Stimulated activated CD8-positive, alpha-beta memory T cell treated with anti-CD3 and anti-CD28 coated beads, Interleukin-4, amount 100 ng/mL, for 1 hour (primary cell): ENCODE measurements at places on chromosomes 2 and 18.

- no peak for DNase-seq
These were observed 317.3 kb upstream of the THUMPD2 start for GRCh38 chr2:40096360-40096759.

- no peak for DNase-seq
These were observed 753 bp downstream of the ITPRIPL1 start for GRCh38 chr2:96325884-96326255.

GRCh38 chr2:132549935-132550670 is 119.9 kb downstream of the LYPD1 start:
- DNase-seq, result no peak

DNA sequence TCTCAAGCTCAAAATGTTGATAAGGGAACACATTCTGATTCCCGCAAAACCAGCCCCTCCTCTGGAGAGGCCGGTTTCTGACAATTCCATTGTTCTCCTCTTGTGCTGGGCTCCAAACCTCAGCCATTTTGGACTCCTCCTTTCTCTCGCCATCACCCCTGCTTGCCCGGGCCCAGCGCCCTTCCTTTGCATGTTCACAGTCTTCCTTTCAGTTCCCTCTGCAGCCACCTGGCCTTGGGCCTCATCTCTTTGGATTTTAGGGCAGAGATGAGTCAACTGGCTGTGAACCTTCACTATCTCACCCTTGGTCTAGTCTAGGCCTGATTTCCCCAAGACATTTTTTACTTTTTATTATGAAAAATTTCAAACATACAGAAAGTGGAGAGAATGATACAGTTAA is 155.9 kb upstream of the MAP3K20 start:
- DNase-seq, result no peak

GRCh38 chr2:225282858-225283710 is 116.4 kb upstream of the NYAP2 start:
- no peak for DNase-seq

DNA sequence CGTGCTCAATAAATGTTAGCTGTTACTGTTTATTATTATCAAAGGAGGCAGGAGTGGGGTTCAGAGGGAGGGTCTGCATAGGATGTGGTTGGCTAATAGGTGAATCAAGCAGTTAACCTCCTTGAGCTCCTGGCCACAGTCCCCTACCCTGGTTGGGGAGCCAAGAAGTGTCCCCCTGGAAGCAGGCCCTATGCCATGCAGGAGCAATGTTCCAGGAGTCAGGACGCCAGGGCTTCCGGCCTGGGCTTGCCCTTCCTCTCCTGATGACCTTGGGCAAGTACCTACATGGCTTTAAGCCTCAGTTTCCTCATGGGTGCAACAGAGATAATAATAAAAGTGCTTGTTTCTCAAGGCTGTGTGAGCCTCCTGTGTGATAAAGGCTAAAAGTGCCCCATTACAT is 84.9 kb downstream of the DYSF start:
- DNase-seq, result no peak

DNA sequence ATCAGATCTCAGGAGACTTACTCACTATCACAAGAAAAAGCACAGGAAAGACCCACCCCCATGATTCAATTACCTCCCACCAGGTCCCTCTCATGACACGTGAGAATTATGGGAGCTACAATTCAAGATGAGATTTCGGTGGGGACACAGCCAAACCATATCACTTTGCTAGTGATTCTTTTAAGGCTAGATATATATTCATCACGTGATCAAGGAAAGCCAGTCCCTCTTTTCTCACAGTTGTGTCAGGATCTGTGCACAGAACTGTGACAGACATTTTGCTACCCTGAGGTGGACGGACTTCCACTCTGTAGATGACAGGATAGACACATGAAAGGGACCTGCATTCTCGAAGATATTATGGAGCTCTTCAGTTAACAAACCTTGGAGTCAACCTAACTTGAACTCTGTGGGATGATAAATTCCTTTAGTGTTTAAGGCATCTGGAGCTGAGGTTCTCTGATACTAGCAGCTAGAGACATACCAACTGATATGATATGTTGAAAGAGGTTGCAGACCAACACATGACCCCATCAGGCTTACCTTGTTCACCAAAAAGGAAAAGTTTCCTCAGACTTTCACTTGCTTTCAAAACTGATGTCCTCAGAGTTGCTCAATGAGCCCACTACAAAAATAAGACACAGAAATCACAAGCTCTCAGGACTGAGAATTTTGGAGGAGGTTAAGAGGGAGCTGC is 66.3 kb upstream of the SCG2 start:
- DNase-seq, result no peak

- no peak for DNase-seq
These were observed at the start of gene ASAP2 for GRCh38 chr2:9205963-9206948. ASAP2 (plus strand) TSS chr2:9206812; CDS start chr2:9207105, 293 bp downstream.

GRCh38 chr18:22739789-22740188 is 193.3 kb upstream of the RBBP8 start:
- no peak for DNase-seq

DNA sequence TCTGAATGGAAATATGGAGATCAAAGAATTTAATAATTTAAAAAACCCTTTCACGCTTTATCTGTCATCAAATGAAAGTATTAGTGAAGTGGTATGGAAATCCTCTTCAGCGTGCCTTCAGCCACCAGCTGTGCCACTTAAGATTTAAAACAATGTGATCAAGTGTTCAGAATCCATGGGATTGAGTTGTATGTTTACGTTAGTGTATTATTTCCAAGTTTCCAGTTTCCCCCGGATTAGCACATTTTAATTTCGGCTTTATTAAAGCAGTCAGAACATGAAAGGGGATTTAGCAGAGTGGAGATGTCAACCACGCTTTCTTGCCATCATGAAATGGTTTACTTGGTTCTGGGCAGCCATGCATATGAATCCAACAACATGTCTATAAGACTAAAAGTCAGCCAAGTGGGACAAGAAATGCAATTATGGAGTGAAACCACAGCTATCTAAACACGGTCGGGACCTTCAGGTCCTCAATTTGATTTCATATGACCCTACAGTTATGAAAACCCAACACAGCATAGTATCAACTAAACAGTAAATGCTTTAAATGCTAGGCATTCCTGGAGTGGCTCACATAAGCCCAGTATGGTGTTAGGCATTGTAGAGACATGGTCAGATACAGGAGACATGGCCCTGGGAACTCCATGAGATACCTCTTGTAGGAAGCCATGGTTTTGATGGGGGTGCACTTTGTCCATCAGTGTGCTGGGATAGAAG is 224.9 kb upstream of the EPAS1 start:
- no peak for DNase-seq

DNA sequence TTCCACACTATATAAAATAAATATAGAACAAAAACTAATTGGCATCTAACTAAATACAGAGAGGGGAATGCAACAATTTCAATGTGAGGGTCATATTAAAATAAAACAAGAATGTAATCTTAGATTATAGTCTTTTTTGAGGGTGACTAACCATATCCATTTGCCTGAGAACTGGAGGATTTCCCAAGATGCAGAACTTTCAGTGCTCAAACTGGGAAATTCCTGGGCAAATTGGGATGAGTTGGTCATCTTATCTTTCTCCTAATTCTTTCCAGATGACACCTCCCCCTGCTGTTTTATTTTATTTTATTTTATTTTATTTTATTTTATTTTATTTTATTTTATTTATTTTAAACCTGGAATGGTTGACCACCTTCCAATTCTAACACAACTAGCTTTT is 846.2 kb downstream of the SLC4A3 start:
- DNase-seq, result no peak

- no peak for DNase-seq
These were observed 162.2 kb downstream of the PKP4 start for GRCh38 chr2:158618891-158619490.

DNA sequence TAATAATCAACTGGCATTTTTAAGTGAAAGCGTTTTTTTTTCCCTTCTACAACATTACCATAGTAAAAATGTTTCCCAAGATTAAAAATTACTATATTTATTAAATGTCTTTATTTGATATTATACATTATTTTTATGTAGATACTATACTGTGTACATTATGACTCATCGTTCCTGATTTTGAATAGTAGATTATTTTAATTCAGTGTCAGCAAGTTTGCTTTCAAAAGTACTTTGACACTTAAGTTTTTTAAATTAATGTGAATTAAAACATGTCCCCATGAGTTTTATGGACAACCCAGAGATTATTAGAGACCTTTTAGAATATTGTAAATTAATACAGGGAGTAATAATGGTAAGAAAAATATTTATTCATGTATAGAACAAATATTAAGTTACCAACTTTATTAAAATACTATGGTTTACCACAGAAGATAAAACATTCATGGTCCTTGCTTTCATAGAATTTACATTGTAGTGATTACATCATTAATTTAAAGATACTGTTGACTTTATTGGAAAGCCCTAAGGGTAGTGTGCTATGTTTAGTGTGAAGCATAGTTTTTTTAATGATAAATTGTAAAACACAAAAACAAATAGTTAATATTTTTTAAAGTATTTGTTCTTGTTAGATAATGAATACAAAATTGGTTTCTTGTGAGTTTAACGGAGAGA is 21.9 kb downstream of the DYNC1I2 start:
- no peak for DNase-seq

- DNase-seq, result no peak
These were observed at the start of gene GPR55 for GRCh38 chr2:230924470-230925341. GPR55 (minus strand) TSS chr2:230925242; CDS start chr2:230910962, 14,280 bp downstream.

- DNase-seq, result no peak
These were observed 5.7 kb downstream of the CCT7 start for GRCh38 chr2:73239776-73240175.

DNA sequence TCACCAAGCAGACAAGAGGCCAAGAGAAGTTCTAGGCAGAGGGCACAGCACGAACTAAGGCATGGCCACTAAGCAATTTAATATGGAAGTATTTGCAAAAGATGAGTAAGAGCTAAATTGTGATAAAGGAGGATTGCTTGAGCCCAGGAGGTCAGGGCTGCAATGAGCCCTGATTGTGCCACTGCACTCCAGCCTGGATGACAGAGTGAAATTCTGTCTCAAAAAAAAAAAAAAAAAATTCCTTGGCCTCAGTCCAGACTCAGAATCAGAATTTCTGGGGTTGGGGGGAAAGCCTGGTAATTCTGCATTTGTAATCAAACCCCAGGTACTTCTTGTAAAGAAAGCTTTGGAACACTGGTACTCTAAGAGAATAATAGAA is 46.8 kb upstream of the RTN4 start:
- no peak for DNase-seq

GRCh38 chr2:100242891-100243619 is 79.2 kb downstream of the LONRF2 start:
- no peak for DNase-seq

- no peak for DNase-seq
These were observed 337.2 kb upstream of the SALL3 start for GRCh38 chr18:78642296-78642951.

DNA sequence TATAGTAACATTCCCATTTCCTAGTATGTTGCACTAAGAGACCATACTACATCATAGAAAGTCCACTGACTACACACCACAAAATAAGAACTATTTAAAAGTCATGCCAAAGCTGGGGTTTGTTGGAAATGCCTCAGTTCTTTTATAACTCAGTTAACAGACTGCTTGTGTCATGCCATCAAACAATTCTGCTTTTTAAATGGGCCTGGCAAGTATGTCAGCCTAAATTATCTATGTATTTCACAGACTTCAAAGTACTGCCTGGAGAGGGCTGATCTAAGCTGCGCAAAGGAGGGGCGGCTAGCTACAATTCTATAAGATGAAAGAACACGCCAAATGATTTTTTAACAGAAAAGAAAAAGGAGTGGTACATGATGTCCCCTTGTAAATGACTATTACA is 49.6 kb downstream of the FARSB start:
- no peak for DNase-seq

- no peak for DNase-seq
These were observed 26.5 kb upstream of the FAM117B start for GRCh38 chr2:202608142-202608852.

GRCh38 chr18:48806551-48807261 is 144.1 kb downstream of the SMAD7 start:
- no peak for DNase-seq

DNA sequence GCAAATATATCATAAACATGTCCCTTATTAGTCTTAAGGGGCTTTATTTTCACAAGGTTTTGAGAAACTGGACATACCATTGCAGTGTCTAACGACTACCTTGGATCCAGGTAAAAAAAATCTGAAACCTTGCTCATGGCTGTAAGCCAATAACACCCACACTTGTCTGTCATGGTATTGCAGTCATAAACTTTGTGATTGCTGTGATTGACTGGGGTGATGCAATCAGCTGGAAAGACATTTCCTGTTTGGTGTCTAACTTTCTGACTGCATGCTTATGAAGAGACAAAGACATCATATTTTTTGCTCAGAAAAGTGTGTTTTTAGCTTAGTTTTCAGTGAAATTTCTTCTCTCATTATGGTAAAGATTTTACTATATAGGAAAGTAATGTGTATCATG is 635.0 kb downstream of the TSN start:
- DNase-seq, result no peak

GRCh38 chr2:10457846-10458598 is 9.9 kb upstream of the ODC1 start:
- DNase-seq, result no peak

DNA sequence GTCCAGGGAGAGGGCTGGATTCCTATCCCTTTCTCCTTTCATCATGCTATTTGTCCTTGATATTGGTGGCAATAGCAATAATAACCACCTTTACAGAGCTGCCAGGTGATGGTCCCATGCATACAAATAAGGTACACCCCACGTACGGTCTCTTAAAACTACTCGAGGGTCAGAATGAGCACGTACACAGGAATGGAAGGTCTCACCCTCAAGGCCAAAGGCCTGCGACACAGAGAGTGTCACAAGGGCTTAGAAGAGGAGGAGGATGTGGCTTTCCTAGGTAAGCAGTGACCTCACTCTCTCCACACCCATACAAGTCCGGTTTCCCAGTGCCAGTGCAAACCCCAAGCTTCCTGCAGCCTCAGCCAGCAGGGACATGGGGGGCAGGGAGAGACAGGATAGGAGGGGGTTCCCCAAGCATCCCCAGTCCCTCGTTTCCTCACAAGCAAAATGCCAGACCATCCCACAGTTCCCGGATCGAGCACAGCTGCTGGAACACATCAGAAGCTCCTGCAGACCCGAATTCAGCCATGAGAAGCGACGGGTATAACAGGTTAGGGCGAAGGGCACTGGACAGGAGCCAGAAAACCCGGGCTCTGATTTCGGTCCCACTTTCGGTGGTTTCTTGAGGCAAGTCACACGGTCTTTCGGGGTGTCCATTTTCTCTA is 49.2 kb downstream of the PLB1 start:
- DNase-seq, result no peak

GRCh38 chr18:48850822-48851598 is 99.8 kb downstream of the SMAD7 start:
- DNase-seq, result no peak

- DNase-seq, result no peak
These were observed 10.2 kb upstream of the ALPP start for GRCh38 chr2:232368311-232368731.

- DNase-seq, result no peak
These were observed 5.1 kb upstream of the PROM2 start for GRCh38 chr2:95269036-95269680.

- DNase-seq, result no peak
These were observed 29.1 kb upstream of the CPS1 start for GRCh38 chr2:210527286-210527685.

GRCh38 chr18:76363436-76364120 is 131.5 kb downstream of the ZNF516 start:
- DNase-seq, result no peak

- DNase-seq, result no peak
These were observed 42.2 kb downstream of the PAX8 start for GRCh38 chr2:113236367-113237159.
